ENCODE measurements at places on chromosomes 1 and 21. TPM values are rescaled to one million over a fixed set of nuclear protein-coding genes. Genes with fewer than 3 reads are reported as not detected.

The AGO4 gene
- total RNA-seq = 37.9 TPM

The UBXN11 gene
- 0.87 TPM for total RNA-seq

The TEX50 gene
- total RNA-seq = not detected

- DNase-seq = no peak
These were observed 53.2 kb downstream of the LAMC2 start for GRCh38 chr1:183239220-183239742.

GRCh38 chr1:171883849-171884248, 42.6 kb downstream of the DNM3 start:
- DNase-seq = no peak

DNA sequence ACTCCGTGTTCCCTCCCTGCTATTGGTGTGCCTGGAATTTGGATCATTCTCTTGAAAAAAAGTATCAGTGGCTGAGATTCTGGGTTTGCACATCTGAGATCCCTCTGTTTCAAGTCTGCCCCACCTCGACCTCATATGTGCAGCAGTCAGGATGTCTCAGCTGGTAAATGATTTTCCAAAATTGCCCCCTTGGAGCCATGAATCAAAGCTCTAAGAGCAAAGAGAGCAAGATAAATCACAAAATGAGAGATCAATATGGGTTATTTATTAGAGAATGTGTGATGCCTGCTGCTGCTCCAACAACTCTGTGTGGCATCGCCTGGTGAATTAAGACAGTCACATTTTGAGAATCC, 8.5 kb downstream of the CRP start:
- no peak for DNase-seq
